ENCODE measurements at places on chromosomes 11 and 22.

- DNase-seq, result no peak
These were observed 134.0 kb upstream of the TEAD1 start for GRCh38 chr11:12540075-12540680.

DNA sequence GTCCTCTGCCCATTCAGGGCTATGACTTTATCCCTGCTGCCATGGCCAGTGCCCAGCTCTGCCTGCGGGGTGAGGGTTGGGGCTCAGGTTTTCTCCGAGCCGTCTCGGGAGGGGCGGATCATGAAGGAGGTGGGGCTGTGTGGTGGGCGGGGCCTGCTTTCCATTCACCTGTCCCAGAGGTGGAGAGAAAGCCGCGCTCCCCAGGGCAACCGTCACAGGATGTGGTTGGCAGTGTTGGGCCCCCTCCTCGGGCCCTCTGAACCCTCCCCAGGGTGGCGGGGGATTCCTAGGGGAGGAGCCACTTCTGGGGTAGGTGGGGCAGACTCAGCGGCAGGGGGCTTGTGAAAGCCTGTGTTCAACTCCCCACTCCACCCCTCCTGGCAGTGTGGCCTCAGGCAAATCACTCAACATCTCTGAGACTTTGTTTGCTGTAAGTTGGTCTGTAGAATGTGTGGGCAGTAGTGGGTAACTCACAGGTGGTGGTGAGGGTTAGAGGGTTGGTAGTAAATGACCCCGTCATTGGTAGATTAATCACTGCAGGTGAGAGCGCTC is 50.3 kb downstream of the CD6 start:
- no peak for DNase-seq

GRCh38 chr11:101721270-101721669 is 137.5 kb upstream of the TRPC6 start:
- DNase-seq, result no peak

- no peak for DNase-seq
These were observed 937.8 kb upstream of the CHORDC1 start for GRCh38 chr11:91160661-91161060.

- peak; percentile 16 for DNase-seq
These were observed 3.6 kb downstream of the TRABD start for GRCh38 chr22:50189184-50189848.

GRCh38 chr11:123558536-123559315 is 95.7 kb downstream of the SCN3B start:
- DNase-seq, result peak; percentile 30

DNA sequence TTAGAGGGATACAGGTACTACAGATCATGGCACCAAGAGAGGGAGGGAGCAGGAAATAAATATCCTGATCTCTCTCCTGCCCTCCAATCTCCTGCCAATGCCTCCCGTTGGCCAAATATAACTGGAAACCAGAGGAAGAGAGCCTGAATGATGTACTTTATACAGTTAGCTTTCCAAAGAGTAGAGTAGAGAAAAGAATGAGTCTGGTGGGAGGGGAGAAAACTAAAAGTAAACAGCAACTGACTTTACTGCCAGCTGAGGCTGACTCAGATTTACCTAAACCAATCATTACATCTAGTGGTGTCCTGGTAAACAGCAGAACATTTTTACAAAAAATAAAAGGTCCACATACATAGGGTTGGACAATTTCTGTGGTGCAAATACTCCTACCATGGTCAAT is 5.1 kb downstream of the MPZL3 start:
- DNase-seq, result no peak

DNA sequence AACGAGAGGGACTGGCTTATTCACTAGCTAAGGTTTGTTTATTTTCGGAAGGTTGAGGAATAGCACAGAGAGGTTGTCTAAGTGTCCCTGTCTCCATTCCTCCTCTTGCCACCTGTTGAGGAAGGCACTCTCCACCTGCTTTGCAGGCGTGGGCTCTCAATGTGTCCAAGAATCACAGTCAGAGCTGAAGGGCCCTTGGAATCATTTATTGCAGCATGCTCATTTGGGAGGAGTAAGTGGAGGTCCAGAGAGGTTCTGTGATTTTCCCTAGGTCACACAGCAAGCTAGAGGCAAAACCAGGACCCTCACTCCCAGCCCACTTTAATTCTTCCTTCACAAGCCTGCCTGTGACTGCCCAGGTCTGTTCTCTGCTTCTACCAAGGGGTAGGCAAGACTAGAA is 21.3 kb downstream of the ZBTB16 start:
- DNase-seq, result no peak

DNA sequence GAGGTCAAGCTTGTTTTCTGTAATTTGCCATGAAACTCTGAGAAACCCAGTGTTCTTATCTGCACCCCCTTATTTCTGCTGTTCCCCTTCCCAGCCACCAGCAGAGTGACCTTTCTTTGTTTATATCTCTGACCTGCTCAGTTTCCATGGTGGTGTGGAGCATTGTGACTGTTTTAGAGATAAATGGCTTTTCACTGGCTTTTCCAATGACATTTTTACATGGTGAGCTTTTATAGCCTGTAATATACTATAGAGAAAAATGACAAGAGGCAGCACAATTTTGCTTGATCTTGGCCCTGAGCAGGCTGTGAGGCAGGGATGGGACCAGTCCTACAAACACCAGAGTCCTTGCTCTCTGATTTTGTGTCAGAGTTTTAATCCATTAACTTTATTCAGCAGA is 233.9 kb downstream of the FAT3 start:
- DNase-seq, result no peak

GRCh38 chr22:20235389-20235991 is 32.6 kb downstream of the RTN4R start:
- no peak for DNase-seq

- no peak for DNase-seq
These were observed at the start of gene CXCR5 for GRCh38 chr11:118883368-118884071. Gene CXCR5, plus strand, starts transcription at chr11:118883892. Its CDS starts 50 bp downstream, at chr11:118883942.

DNA sequence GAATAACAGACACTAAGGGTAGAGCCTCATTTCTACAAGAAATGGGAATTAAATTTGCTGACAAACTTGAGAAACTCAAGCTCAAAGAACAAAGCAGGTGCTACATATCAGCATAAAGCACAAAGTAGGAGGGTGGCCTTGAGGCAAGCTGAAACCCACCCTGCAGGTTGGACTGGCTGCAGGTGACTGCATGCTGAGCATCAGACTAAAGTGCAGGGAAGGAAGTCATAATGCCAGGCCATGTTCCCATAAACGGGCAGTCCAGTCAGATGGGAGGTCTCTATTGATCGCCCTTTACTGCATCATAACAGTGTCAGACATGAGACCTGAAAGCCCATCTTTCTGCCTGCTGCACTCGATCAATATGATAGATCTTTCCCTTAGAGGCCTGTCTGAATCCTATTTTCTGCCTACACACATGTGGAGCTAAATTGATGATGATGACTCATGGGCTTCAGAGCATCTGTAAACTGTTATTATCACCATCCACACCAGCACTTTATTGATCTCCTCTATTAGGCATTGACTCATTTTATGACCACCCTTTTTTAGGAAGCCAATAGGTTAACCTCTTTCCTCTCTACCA is 224.5 kb upstream of the DDI1 start:
- DNase-seq, result no peak

- no peak for DNase-seq
These were observed 5.9 kb upstream of the HMOX1 start for GRCh38 chr22:35375031-35375430.

- no peak for DNase-seq
These were observed 65.2 kb downstream of the FBXO7 start for GRCh38 chr22:32539631-32540421.

GRCh38 chr11:23226331-23227077 is 366.2 kb upstream of the CCDC179 start:
- no peak for DNase-seq

DNA sequence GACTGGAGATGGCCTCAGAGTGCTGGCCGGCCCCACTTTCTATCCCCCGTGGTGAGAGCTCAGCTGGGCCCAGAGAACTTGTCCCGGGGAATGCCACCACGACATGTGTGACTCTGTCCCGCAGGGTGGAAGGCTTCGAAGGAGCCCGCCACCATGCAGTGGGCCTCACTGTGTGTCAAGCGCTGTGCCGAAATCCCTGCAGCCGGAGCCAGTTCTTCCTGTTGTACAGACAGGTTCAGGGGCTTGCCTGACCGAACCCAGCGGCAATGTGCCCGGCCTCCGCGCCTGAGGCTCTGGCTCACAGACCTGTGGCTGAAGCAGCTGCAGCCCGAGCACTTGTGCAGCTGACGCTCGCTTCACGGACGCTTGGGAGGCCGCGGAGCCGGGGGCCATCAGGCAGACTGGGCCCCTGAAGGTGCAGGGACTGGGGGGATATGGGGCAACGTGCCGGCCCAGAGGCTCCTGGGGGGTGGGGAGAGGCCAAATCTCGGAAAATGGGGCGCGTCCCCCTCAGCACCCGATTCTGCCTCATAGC is 650 bp downstream of the PPM1F start:
- no peak for DNase-seq

- peak; percentile 63 for DNase-seq
These were observed 4.6 kb downstream of the PHOX2A start for GRCh38 chr11:72239313-72239848.

- DNase-seq, result no peak
These were observed 96.8 kb downstream of the TTC28 start for GRCh38 chr22:28582806-28583205.

GRCh38 chr11:9132203-9132878 is 40.9 kb upstream of the SCUBE2 start:
- DNase-seq, result no peak

DNA sequence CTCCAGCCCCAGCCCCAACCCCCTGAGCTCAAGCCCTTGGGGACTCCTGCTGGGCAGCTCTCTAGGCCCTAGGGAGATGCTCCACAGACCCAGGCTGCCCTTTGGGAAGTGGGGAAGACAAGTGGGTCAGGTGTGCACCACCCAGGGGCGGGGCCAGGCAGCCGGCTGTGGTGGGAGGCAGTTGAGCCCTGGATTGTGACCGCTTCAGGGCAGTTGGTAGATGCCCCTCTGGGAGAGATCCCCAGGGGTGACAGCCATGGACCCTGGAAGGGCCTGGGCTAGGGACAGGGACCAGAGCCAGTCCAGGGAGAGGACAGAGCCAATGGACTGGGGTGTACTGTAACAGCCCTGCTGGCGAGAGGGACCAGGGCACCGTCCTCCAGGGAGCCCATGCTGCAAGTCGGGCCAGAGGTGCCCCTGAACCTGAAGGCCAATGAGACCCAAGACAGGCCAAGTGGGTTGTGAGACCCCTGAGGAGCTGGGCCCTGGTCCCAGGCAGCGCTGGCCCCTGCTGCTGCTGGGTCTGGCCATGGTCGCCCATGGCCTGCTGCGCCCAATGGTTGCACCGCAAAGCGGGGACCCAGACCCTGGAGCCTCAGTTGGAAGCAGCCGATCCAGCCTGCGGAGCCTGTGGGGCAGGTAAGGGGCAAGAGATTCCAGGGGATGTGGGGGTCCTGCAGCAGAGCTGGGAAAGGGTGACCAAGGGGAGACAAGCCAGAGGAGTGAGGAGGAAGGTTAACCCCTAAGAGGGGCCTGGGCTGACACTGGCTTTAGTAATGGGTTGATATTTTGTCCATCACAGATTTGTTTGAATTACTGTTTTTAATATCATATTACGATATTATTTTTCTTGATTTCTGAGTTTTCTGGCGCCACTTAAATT is at the start of gene IGLL5:
TSS of gene IGLL5 (plus strand) at position 196 of the 883 bp plus-strand sequence. CDS start at position 434, 238 bp downstream.
- no peak for DNase-seq

DNA sequence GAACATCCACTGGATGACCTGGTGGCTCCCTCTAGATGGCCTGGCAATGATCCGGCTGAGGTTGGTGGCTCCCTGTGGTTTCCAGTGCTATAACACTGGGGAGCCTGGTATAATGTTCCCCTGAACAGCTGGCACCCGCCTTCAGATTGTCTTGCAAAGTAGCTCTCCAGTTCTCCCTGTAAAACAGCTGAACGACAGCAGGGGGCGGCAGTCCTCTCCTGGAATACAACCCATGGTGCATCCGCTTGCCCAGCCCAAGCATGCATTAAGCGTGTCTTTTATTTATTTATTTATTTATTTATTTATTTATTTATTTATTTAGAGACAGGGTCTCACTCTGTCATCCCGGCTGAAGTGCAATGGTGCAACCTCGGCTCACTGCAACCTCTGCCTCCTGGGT is 258.9 kb downstream of the BUD13 start:
- peak; percentile 51 for DNase-seq

- DNase-seq, result no peak
These were observed 1454.7 kb downstream of the FAM181B start for GRCh38 chr11:81278991-81279390.
